DMS79 (cell line): ENCODE measurements at places on chromosomes 4 and X.

DNA sequence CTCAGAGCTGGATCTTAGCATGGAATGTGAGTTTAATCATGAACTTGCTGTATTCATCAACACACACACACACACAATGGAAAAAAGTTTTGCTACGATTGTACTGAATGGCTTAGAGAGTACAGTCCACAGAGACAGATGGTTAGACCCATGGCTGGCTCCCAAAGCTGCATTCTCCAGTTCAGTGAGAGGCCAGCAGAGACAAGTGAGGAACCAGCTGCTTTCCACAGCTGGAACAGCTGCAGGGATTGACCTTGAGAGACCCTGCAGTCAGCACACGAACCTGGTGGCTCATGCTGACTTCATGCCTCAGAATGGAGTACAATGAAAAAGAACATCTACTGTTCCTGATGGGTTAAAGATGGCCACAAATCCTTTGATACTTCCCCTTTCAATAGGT lies 94.5 kb downstream of the DHX15 start:
- DNase-seq = no peak

- DNase-seq = no peak
Observed at GRCh38 chrX:29834764-29835163, 380.6 kb upstream of the MAGEB2 start.

GRCh38 chr4:1241936-1242505 lies 6.9 kb downstream of the CTBP1 start:
- no peak for DNase-seq

DNA sequence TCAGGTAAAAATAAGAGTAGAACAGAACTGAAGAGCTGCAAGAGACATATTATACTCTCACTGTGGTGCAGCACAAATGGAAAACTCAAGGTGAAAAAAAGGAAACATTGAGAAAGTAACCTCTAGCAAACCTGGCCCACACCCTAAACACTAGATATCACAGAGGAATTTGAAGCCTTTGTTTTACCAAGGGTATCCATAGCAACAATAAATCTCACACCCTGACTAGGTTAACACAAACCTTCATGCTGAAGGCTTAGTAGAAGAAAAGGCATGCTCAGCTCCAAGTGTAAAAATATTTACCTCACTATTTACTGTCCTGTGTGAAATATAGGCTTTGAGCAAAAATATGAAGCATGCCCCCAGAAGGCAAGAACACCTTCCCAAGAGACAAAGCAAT lies 61.9 kb upstream of the TAB3 start:
- no peak for DNase-seq

DNA sequence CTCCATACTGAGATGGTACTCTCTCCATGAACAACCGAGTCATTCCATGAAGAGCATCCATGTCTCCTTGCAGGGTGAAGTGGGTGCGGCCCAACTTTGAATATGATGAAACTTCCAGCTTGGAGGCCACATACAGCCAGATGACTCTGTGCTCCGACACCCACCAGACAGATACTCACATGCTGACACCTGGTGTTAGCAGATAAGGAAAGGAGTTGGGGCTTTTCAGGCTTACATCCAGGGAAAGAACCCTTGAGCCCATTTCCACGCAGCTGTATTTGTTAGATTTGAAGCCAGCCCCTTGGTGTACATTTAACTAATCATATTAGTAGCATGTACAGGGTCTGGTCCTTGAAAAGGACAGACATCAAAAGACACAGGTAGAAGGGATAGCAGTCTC lies 62.1 kb upstream of the PRRG3 start:
- no peak for DNase-seq

DNA sequence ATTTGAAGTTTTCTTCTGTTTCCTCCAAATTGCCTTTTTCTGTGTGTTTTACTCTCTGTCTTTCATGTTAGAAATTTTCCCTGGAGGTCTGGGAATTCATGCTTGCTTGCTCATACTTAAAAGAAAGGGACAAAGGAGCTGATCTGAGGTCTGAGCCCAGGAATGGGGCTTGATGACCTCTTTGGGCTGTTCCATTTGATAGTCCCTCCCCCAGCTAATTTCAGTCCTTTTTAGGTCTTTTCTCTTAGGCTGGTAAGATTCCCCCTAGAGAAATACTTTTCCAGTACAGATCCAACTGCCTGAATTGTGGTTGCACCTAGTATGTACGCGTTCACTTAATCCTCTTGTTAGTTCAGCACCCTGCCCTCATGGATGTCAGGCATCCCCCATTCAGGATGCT lies 5.5 kb upstream of the PIGA start:
- DNase-seq = no peak
